ENCODE measurements at places on chromosomes 5 and 9. TPM values are rescaled to one million over a fixed set of nuclear protein-coding genes. Genes with fewer than 3 reads are reported as not detected.

Gene NME5
- 0.71 TPM for total RNA-seq

Gene CCDC107
- 32.5 TPM for total RNA-seq

Gene CCDC187
- total RNA-seq: 15.8 TPM

Gene PPP3R2
- not detected for total RNA-seq

Gene DIAPH1
- 51.6 TPM for total RNA-seq

Gene ST8SIA4
- 12.6 TPM for total RNA-seq

- no peak for DNase-seq
Observed at GRCh38 chr9:76846297-76846696, 59.6 kb downstream of the PRUNE2 start.

DNA sequence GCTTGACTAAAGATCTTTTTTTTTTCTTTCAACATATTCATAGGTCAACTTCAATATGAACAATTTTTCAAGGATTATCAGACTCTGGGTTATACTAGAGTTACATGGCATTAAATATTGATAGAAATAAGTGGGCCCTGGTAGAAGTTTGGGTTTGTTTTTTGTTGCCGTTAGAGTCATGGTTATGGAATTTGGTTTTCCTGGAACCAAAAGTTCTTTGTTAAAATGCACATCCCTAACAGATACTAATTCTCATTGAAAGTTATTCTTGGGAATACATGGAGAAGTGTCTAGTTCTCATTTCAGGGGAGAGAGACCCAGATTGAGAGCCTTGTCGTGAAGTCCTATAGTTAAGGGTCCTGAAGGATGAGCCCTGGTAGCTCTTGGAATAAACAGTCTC, 124.9 kb downstream of the FGF1 start:
- no peak for DNase-seq

- DNase-seq: no peak
Observed at GRCh38 chr5:128757196-128757959, 207.9 kb upstream of the SLC27A6 start.

- DNase-seq: no peak
Observed at GRCh38 chr9:5562806-5563416, 52.6 kb downstream of the PDCD1LG2 start.

GRCh38 chr9:106862821-106863720, at the start of gene ZNF462:
Gene ZNF462 (plus strand): TSS chr9:106863166. CDS start chr9:106923384, 60,218 bp downstream.
- peak; percentile 53 for DNase-seq

DNA sequence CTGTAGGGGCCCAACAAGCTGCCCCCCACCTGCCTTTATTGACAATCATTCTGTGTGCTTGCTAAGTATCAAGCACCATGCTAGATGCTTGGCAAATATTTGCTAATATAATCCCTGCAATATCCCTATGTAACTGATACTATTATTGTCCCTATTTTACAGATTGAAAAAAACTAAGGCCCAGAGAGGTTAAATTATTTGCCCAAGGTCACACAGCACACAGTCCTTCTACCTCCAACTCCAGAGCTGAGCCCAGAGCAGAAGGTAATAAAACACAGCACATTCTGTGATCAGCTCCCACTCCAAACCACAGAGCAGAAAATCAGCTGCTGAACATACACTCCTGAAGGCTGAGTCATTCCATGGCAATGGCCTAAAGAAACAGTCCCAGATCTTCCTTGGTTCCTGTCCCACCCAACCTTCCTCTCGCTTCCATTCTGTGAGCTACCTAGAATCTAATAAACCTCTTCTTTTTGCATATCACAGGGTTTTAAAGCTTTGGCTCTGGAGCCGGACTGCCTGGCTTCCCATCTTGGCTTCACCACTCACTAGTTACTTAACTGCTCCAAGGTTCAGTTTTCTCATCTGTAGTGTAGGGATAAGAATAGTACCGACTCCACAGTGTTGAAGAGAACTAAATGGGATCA, 66.7 kb upstream of the ADRA1B start:
- DNase-seq: no peak

GRCh38 chr5:158637039-158637438, 462.7 kb downstream of the EBF1 start:
- no peak for DNase-seq

DNA sequence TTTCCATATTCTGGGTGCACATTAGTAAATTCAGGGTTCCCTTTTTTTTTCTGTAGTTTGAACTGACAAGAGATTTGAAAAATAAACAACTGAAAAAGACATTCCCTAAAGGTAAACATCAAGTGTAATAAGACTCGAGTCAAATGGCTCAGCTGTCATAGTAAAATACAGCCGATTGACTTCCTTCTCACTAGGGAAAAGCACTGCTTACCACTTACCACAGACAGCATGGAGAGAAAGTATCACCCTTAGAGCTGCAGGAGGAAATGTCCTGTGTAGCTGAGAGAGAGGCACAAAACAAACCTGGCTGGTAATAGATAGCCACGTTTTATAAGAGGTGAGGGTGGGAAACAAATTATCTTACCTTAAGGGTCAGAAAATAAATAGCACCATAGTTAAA, 12.1 kb upstream of the DMAC1 start:
- DNase-seq: no peak

DNA sequence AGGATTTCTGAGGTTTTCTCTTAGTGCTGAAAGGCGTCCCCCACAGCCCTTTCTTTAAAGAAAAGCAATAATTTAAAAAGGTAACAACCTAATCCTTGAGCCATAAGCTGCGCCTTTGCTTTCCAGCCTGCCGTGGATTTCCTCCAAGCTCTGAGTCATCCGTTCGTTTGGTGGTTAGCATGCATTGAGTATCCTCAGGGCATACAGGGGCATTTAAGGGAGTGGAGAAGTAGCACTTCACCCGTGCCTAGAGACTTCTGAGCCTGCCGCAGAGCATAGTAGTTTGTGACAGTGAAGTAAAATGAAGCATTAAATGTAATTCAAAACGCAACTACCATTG, 892 bp upstream of the TNC start:
- DNase-seq: peak; percentile 38

- DNase-seq: no peak
Observed at GRCh38 chr9:69054989-69055388, 19.4 kb downstream of the FXN start.

GRCh38 chr5:150340614-150341255, 16.8 kb upstream of the TCOF1 start:
- DNase-seq: no peak

- peak; percentile 72 for DNase-seq
Observed at GRCh38 chr5:136028782-136029742, at the start of gene TGFBI. Gene TGFBI (plus strand): TSS chr5:136028988. CDS start chr5:136029056, 68 bp downstream.

DNA sequence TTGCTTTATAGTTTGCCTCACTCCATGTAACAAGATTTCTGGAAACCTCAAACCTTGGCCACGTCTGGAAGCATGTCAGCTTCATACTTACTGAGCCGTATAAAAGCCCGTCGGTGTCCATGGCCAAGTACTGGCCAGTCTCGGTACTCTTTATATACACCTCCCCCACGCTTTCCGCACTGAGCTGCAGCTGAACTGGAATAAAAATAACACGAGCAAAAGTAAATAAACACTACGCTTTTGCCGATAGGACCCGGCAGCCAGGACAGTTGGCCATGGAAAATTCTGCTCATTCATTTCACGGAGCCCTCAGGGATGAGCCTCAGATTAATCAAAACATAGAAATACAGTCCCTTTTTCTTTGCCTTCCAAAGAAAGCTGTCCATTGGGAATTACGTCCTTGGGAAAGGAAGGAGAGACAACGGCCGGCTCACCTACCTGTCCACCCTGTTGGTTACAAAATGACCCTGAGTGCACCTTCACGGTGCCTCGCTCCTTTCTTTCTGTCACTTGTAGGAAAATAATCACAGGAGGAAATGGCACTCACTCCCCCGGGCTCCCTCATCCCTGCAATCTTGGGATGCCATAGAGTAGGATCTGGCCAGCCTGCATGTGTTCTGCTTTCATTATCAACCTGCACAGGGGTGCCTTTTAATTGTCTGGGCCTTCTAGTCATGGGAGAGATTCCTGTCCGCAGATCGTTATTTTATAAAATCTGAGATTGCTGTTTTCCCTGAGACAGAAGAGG, 85.1 kb downstream of the FGF1 start:
- DNase-seq: no peak

GRCh38 chr9:32398207-32398606, 13.8 kb downstream of the ACO1 start:
- DNase-seq: no peak

DNA sequence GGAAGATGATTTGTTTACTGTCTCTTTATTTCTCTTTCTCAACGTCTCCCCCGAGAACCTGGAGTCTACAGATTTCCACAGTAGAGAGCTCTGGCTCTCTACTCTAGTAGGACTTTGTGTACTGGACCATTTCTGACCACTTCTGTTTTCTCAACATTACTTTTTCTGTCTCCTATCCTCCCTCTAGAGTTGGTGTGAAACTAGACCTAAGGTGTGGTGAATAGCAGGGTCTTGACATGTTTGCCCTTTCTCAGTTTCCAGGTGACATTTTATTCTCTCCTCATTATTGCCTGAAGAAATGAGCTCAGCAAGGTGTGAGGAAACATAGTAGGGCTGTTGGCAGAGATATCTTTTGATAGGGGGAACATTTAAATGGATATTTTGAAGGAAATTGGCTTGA, 62.1 kb upstream of the IL6ST start:
- no peak for DNase-seq

DNA sequence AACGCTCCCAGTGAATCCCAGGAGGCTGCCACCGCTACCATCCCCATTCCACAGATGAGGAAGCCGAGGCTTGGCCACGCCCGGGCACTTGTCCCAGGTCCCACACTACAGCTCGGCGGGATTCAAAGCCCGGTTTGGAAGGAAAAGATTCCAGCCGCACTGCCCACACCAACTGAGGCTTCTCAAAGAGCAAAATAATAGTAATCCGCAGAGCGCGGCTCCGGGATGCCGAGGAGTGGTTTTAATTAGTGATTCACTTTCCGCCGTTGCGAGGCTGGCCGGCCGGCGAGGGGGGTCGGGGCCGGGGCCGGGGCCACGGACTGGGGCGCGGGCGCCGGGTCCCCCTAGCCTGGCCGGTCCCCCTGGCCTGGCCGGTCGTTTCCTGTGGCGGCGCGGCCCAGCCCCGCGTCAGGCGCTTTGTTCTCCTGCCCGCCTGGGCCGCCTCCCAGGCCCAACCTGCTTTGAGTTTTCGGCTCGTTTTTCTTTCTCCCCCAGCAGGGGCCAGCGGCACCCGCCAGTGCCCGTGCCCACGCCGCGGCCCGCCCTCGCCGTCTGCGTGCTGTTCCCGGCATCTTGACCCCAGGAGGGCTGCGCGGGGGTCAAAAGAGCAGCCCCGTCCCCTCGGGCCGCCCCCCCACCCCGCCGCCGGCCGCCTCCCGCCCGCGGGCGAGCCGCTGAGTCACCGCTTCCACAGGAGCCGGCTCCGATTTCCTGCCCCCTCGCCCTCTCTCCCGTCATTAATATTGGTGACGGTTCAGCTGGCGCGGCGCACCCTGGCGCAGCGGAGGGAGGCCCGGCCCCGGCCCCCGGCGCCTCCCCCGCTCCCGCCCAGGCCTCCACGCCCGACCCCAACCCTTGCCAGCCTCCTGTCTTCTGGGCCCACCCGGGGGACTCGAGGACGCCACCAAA, 31.2 kb downstream of the FGF18 start:
- DNase-seq: peak; percentile 44

DNA sequence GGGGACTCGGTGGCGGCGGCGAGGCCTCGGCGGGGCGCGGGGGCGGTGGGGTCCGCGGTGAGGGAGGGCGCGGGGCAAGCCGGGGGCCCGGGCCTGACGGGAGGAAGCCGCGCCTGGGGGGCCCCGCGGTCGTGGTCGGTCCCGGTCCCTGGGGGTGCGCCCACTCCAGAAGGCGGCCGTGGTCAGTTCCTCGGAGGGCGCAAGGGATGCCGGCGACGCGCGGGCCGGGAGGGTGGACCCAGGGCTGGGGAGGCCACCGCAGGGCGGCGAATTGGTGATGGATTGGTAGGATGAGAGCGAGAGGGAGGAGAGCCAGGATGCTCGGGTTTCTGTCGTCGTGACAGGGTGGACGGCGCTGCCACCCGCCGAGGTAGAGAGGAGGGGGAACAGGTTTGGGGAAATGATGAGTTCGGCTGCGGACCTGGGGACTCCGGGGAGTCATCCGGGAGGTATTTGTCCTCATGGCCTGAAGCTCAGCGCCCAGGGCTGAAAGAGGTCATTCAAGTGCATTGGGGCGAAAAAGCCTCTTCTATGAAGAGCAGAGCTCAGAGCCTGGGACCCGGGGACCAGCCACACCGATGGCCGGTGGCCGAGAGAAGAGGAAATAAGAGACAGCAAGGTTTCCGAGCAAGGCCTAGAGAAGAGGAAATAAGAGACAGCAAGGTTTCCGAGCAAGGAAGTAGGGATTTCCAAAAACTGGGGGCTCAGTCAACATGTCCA, 557 bp downstream of the GNG10 start:
- DNase-seq: peak; percentile 55

DNA sequence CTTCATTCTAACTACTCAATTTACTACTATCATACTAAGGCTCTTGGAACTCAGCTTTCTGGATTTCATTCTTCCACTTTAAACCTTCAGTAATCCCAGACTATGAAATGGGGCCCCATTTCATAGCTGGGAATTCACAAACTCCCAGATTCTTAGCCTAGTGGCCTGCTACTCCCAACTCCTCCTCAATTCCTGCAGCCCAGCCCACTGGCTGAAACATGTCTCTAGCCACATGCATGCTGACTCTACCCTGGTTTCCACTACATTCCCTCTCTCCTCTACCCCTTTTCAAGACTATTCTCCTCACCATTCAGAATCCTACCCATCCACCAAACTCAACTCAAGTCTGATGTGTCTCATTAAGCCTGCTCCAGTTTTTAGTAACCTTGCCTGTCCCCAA, 370.6 kb downstream of the BNC2 start:
- no peak for DNase-seq

- no peak for DNase-seq
Observed at GRCh38 chr9:69785757-69786156, 25.9 kb upstream of the PTAR1 start.

GRCh38 chr9:32334916-32335895, 49.2 kb upstream of the ACO1 start:
- DNase-seq: no peak

DNA sequence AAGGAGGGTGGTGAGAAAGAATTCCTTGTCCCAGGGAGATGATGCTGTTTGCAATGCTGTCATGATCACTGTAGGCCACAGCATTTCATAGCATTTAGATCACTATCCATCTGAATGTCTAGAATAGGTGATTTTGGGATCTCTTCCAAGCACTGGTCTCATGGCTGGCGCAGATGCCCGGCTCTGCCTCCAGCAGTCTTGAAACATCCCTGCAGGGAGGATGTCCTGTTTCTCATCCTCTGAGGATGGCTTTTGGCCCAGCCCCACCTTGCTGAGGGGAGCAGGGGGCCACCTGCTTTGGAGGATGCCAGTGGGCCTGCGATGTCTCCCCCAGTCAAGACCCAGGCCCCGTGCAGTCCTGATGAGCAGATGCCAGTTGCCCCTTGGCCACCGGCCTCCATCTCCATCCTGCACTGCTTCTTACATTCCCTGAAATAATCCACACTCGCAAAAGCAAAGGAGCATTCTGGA, 63.5 kb upstream of the GARNL3 start:
- no peak for DNase-seq
